K562 (cell line): ENCODE measurements at places on chromosomes 12 and 14. TPM values are rescaled to one million over a fixed set of nuclear protein-coding genes. Genes with fewer than 3 reads are reported as not detected.
A peak's percentile ranks its signal among the peaks of the same experiment; 100 is the strongest.

DNA sequence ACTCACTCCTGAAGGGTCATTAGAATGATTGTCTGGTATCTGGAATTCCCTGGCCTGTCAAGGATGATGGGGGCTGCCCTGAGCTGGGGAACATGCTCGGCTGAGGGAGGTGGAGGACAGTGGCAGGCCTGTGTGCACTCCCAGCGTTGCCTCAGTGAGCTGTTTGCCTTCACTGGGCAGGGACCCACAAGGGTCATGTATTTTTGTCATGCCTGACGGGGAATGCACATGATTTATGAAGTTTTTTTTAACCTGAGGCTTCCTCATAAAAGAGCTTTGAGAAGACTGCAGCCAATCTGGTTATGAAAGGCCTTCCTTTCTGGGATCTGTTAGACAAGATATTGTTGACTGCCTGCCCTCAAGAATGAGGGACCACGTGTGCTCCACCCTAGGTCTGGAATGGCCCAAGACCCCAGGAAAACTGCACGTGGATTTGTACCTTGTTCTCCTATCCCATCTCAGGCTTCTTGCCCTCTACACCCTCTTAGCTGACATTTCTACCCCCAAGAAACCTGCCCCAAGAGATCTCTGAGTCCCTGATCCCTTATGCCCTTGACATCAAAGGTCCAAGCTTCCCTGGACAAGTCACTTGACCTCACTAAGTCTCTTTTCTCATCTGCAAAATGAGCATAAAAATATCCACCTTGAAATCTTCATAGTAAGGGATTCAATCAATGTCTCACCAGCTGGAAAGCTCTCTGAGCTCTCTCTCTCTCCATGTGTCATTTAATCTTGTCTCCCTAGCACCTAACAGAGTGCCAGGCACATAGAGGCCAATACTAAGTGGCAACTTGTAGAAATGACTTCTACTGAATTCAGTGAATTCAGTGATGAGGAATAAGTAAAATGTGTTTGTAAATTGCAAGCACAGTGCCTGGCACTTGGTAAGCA, 24.5 kb upstream of the COL2A1 start:
- DNase-seq, result no peak

- no peak for DNase-seq
Measured at GRCh38 chr14:70954068-70954467, 46.8 kb downstream of the PCNX1 start.

GRCh38 chr14:24935796-24936195, 114.2 kb downstream of the STXBP6 start:
- DNase-seq, result no peak

GRCh38 chr14:77043177-77043983, 14.9 kb upstream of the IRF2BPL start:
- no peak for DNase-seq

DNA sequence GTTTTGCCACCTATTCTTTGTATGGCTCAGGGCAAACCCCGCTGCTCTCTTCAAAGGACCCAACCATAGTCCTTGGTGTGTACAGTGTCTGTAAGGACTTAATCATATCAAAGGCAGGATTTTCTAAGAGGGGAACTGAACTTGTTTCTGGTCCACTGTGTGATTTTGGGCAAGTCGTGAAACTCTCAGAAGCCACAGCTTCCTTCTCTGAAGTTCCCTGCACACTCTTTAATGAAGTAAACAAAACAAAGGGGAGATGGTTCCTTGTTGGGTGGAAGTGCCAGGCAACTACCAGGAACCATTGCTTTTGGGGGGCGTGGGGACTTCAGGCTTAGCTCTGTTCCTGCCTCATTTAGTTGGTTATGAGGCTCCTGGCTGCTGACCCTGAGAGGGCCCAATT, 152.4 kb downstream of the VRK1 start:
- no peak for DNase-seq

DNA sequence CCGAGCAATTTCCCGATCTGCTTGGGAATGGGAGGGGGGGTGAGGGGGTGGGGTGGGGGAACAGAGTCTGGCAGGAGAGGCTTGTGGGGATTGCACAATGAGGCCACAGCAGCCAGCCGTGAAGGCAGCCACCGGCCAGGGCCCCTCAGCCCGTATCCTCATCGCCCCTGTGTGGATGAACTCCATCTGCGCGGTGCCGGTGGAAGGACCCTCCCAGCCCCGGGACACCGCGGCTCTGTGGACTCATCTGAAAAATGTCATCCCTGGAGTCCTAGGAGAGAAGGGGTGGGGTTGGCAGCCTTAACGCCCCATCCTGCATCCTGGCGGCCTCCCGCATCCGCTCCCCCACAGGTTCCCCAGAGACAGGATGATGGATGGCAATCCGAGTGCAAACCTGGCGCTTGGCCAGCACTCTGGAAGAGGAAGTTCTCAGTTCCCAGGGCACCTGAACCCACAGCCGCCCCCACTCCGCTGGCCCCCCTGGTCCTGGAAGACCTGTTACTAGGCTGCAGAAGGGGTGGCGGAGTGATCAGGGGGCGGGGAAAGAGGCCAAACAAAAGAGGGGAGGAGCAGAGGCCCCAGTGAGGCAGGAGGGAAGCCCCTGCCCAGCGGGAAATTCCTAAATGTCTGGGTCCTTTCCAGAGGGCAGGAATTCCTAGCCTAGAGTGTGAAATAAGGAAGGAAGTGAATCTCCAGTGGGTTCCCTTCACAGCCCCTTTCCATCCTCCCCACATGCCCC, 1.2 kb upstream of the TNFAIP2 start:
- DNase-seq, result peak; percentile 64

DNA sequence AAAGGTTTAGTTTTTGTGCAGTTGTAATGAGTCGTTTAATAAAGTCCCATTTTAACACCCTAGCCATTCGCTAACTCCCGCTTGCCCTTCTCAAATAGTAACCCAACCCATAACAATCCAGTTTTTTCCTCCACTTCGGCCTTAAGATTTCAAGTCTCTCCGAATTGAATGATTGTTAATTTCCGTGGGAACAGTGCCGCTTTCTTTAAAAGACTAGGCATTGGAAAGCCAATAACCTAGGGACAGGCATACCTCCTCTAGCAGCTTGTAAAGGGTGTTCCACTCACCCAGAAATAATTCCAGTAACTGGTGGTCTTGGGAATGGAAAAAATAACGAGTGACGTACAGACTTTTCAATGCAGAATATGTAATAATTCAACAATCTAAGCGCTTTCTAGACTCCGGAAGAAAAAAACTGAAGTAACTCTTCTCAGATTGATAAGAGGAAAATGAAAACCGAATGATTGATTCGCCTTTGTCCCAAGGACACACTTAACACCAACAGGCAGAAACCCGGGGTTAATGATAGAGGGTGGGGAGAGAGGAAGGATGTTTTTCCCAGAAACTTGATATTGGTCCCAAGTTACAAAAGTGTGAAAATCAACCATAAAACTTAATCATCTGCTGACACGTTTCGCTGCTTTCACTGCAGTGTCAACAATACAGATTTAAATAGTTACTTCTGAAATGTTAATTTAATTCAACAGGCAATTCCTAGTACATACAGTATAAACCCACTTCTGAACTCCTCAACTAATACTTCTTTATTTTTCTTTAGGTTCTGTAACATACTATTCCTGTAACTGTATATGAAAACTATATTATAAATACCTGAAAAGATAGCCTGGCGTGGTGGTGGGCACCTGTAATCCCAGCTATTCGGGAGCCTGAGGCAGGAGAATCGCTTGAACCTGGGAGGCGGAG, 1.0 kb upstream of the SINHCAF start:
- DNase-seq, result no peak

DNA sequence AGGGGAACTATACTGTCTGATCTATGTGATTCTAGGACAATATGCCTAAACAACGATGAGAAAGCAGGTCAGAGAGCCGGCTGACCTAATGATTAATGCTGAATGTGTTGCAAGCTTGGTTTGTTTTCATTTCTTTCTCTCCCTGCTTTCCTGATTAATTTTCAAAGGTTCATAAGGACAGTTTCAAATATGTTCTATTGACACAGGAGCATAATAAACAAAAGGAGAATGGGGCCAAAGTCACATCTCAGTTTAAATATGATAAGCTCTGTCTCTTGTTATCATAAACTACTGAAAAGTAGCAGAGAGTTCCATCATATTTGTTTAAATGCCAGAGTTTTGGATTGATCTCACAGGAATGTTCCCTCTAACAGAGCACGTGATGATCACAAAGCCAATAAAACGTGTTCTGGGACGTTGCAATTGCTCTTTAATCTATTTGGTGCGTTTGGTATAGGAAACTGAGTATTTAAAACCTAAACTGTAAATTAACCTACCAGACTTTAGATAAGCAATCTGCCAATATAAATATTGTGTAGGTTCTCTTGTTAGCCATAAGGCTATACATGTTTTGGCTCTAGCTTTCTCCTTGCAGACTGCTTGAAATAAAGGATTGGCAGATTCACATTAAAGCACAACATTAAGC, 3.7 kb upstream of the HSD17B6 start:
- DNase-seq, result no peak

- no peak for DNase-seq
Measured at GRCh38 chr12:100164153-100164704, 21.6 kb upstream of the BLTP3B start.

GRCh38 chr12:60930151-60930550, 1330.1 kb upstream of the USP15 start:
- no peak for DNase-seq

DNA sequence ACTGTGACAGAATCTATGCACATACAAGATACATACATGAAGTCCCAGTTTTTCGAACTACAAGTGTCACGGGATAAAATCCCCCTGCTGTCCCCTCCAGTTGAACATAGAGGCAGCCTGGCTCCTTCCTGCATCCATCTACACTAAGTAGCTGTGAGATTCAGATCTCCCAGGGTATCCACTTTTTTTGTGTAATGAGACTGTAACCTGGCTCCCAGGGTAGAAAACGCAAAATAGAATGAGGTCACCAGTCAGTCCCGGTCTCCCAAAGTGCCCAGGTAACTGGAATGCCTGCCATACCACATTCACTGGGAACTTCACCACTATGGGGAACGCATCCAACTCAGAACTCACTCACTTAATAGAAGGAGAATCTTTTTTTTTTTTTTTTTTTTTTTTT, 67.8 kb downstream of the TMCC3 start:
- DNase-seq, result no peak

GRCh38 chr12:99960311-99960710, 24.4 kb downstream of the ANKS1B start:
- no peak for DNase-seq

DNA sequence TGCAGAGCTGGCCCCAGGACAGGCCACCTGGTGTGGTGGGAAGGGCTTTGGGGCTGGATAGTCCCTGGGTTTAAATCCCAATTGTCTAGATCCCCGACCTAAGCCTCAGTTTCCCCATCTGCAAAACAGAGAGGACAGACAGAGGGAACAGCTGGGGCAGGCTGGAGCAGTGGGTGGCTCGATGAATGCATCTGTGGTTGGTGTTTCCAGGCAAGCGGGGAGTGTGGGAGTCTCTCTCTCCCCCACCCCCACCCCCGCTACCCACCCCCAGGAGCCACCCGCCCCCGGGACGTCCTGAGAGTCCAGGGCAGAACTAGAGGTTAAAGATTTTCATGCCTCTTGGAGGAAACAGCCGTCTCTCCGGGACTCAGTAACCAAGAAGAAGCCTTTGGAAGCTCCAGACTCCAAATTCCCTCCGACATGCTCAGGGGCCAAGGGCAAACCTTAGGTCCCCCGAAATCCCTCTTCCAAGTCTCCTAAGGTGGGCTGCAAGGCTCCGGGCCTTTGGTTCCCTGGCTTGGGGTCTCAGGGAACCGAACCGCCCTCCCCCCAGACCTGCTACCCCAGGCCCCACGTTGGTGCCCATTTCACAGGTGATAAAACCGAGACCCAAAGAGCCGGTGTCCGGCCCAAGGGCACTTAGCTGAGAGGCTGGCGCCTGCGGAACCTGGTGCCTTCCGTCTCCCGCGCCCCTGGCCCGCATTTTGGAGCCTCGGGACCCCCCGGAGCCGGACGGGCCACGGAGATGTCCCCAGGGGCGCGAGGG, 474 bp downstream of the TRPV4 start:
- DNase-seq, result no peak

DNA sequence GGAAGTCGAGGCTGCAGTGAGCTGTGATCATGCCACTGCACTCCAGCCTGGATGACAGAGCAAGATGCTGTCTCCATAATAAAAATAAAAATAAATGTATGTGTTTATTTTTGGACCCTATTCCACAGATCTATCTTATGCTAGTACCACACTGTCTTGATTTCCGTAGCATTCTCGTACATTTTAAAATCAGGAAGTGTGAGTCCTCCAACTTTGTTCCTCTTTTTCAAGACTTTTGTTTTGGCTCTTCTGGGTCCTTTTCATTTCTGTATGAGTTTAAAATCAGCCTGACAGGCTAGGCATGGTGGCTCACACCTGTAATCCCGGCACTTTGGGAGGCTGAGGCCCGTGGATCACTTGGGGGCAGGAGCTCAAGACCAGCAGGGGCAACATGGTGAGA, 25.8 kb downstream of the DAO start:
- DNase-seq, result no peak

- DNase-seq, result no peak
Measured at GRCh38 chr12:18810537-18811253, 72.8 kb downstream of the CAPZA3 start.

GRCh38 chr12:84912198-84913128, at the start of gene SLC6A15:
SLC6A15 (minus strand) TSS chr12:84912799; CDS start chr12:84892120, 20,679 bp downstream.
- DNase-seq, result no peak

DNA sequence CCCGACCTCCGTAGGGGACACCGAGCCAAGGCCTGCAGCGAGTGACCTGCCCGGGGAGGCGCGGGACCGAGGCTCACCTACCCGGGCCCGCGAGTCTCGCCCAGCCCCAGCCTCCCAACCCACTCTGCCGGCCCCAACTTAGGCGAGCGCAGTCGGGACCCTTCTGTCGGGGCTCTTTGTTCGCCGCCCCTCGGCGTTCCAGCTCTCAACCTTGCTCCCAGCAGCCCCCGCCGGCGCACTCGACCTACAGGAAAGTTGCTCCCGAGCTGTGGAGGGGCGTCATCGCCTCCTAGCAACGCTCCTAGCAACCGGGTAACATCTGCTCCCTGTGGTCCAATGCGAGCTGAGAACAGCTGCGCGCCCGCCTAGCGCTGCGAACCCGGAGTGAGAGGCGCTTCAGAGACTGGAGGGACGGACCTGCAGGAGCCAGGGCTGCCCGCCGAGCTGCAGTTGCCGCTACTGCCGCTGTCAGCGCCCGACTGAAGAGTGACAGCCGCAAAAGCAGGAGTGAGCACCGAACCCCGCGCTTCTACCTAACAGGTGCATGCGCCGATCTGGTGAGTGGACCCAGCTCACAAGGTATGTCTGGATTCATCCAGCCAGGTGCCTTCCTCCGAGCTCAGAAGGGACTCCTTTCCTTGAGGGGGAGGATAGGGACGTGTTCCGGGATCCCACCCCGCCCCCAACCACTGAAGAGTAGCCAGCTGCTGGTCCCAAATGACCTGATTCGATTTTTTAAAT, 355.0 kb downstream of the SNAPC1 start:
- DNase-seq, result no peak

GRCh38 chr12:130838284-130838950, 633 bp downstream of the STX2 start:
- peak; percentile 36 for DNase-seq

ACSM4 gene
- not detected in 2 replicates for polyA plus RNA-seq

E2F7 gene
- polyA plus RNA-seq, result 7.3 and 9.9 TPM in 2 replicates

SPRING1 gene
- polyA plus RNA-seq, result 6.3 and 9.1 TPM in 2 replicates

TDRD9 gene
- 0.04 and 0.09 TPM in 2 replicates for polyA plus RNA-seq

SLC2A14 gene
- 0.13 and 0.19 TPM in 2 replicates for polyA plus RNA-seq

ZC2HC1C gene
- 3.7 and 6.7 TPM in 2 replicates for polyA plus RNA-seq

GPD1 gene
- 0.45 and 0.70 TPM in 2 replicates for polyA plus RNA-seq

TDP1 gene
- 23.2 and 27.2 TPM in 2 replicates for polyA plus RNA-seq

HOXC9 gene
- 5.1 and 10.4 TPM in 2 replicates for polyA plus RNA-seq

POTEM gene
- polyA plus RNA-seq, result not detected in 2 replicates

SCN8A gene
- polyA plus RNA-seq, result 0.07 and 0.16 TPM in 2 replicates

PTPRO gene
- polyA plus RNA-seq, result not detected in 2 replicates

DENND5B gene
- polyA plus RNA-seq, result 3.6 and 3.8 TPM in 2 replicates
